ENCODE measurements at places on chromosomes 2 and 18. TPM values are rescaled to one million over a fixed set of nuclear protein-coding genes. Genes with fewer than 3 reads are reported as not detected.

FAM228A gene
- total RNA-seq, result 1.0 TPM

PSD4 gene
- 70.3 TPM for total RNA-seq

HOXD8 gene
- total RNA-seq, result 1.7 TPM

AGXT gene
- 1.6 TPM for total RNA-seq

COL4A4 gene
- total RNA-seq, result 30.4 TPM

MSTN gene
- total RNA-seq, result 0.23 TPM

DNER gene
- 0.43 TPM for total RNA-seq

CIB4 gene
- not detected for total RNA-seq

CDH19 gene
- 4.0 TPM for total RNA-seq

CYP26B1 gene
- 2.2 TPM for total RNA-seq

COL6A3 gene
- total RNA-seq, result 258 TPM

ATP6V1B1 gene
- 1.6 TPM for total RNA-seq

DYNAP gene
- not detected for total RNA-seq

Data from mucosa of gallbladder (tissue), 1 donor.